ENCODE measurements at places on chromosomes 4 and X.

DNA sequence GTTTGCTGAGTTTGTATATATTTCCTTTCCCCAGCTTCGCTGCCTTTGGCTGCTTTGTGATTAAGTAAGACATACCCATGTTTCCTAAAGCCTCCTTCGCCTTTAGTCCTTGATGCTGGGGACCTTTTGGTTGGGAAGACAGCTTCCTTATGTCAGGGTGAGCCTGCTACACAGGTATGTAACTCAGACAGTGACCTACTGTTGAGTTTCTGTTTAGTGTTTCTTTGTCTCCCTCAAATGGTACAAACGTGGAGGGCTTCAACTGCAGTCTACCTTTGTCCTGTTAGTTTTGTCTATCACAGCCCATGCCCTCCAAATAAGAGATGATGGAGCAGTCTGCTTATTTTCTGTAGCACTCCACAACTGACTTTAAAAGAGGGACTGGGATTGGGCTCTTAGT is 59.5 kb downstream of the TET2 start:
- no peak overlapping the region for H3K4me3 ChIP-seq
- DNase-seq = no peak
- peaks cover 15% of the 10 kb centered on the region for H3K4me1 ChIP-seq
- H3K36me3 ChIP-seq = peaks cover 65% of the 10 kb centered on the region

GRCh38 chrX:34654696-34655490 is 2.2 kb downstream of the TMEM47 start:
- peaks cover 3% of the 10 kb centered on the region for H3K4me1 ChIP-seq
- peaks cover 60% of the 10 kb centered on the region for H3K27me3 ChIP-seq
- H3K36me3 ChIP-seq = no peaks in the 10 kb centered on the region
- H3K4me3 ChIP-seq = no peak overlapping the region
- DNase-seq = no peak

DNA sequence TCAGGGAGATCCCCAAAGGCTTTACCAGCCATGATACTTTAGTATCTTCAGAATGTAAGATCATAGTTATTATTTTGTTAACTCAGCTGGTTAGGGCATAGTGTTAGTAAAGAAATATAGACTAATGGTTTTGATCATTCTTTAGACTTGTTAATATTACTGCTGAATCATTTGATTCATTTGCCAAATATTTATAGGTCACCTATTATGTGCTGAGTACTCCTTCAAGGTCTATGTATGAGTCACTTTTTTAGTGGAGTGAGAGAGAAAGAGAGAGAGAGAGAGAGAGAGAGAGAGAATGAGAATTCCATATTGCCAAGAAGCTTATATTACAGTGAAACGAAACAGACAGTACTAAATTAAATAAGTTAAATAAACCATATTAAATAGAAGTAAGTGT is 110.3 kb downstream of the UBE2NL start:
- H3K4me3 ChIP-seq = no peak overlapping the region
- H3K36me3 ChIP-seq = no peaks in the 10 kb centered on the region
- peaks cover 2% of the 10 kb centered on the region for H3K27me3 ChIP-seq
- DNase-seq = no peak
- no peak overlapping the region for H3K27ac ChIP-seq

- DNase-seq = no peak
- no peaks in the 10 kb centered on the region for H3K27me3 ChIP-seq
- H3K4me3 ChIP-seq = no peak overlapping the region
- no peak overlapping the region for H3K27ac ChIP-seq
Measured at GRCh38 chr4:184376126-184376838, 98.1 kb downstream of the IRF2 start.

- peaks cover 18% of the 10 kb centered on the region for H3K36me3 ChIP-seq
- H3K4me3 ChIP-seq = peak overlapping the region; percentile 78
- peaks cover 39% of the 10 kb centered on the region for H3K4me1 ChIP-seq
Measured at GRCh38 chrX:46577221-46578005, 3.8 kb downstream of the CHST7 start.

DNA sequence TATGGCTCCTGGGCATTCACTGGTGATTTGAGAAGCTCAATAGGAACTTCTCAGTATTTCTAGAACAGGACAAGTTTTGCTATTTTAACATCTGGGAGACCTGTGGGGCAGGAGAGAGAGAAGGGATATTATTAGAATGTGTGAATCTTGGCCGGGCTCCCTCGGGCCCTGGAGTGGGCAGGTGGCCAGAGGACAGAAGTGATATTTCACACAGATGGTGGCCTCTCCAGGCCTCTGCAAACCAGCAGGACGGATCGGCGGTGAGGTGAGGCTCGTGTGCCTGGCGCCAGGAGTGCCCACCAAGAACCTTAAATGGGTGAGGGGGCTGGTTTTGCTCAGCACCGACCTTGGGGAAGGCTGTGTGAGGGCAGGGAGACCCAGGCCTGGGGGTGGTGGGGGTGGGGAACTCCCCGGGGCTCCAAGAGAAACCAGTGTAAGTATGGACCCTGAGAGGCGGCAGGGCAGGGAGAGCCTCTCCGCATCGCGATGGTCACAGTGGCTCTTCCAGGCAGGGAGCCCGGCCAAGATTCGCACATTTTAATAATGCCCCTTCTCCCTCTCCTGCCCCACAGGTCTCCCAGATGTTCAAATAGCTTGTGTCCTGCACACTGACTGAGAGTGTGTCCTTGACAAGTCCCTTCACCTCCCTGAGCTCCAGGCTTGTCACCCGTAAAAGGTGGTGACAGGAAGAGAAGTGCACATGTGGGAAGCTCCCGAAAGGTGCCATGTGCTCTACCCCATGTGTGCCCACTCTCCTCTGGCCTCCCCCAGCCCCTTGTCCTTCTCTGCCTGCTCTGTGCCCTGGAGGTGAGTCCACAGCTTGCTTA is 64.9 kb downstream of the SORCS2 start:
- no peaks in the 10 kb centered on the region for H3K4me1 ChIP-seq
- H3K27ac ChIP-seq = no peak overlapping the region
- peaks cover 12% of the 10 kb centered on the region for H3K27me3 ChIP-seq
- H3K4me3 ChIP-seq = no peak overlapping the region
- no peak for DNase-seq

- DNase-seq = no peak
- H3K4me1 ChIP-seq = no peaks in the 10 kb centered on the region
- H3K36me3 ChIP-seq = no peaks in the 10 kb centered on the region
- no peak overlapping the region for H3K4me3 ChIP-seq
- H3K27me3 ChIP-seq = peaks cover 18% of the 10 kb centered on the region
- no peak overlapping the region for H3K27ac ChIP-seq
Measured at GRCh38 chrX:20967725-20968124, 406.5 kb upstream of the CNKSR2 start.

GRCh38 chr4:118270492-118270891 is 82.3 kb downstream of the PRSS12 start:
- H3K4me1 ChIP-seq = peaks cover 2% of the 10 kb centered on the region
- H3K27ac ChIP-seq = no peak overlapping the region
- H3K4me3 ChIP-seq = no peak overlapping the region

GRCh38 chrX:20971250-20971649 is 403.0 kb upstream of the CNKSR2 start:
- H3K4me3 ChIP-seq = no peak overlapping the region
- no peaks in the 10 kb centered on the region for H3K4me1 ChIP-seq
- DNase-seq = no peak
- no peaks in the 10 kb centered on the region for H3K36me3 ChIP-seq

GRCh38 chr4:22932326-22932725 is 239.6 kb downstream of the GBA3 start:
- no peak overlapping the region for H3K27ac ChIP-seq
- DNase-seq = no peak
- no peaks in the 10 kb centered on the region for H3K4me1 ChIP-seq
- H3K4me3 ChIP-seq = no peak overlapping the region

DNA sequence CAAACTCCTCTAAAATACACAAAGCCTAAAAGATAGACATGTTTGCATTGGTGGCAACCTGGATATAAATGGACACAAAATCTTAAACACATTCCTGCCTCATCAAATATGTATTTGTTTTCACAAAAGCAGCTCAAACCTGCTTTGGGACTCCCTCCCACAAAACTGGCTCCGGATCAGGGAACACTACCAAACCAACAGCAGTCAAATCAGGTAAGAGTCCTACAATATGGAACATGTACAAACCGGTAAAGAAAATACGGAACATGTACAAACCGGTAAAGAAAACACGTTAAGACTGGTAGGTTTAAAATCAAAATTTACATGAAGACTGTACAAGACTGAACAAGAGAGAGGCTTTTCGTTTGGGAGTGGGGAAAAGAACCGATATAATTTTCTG is 4.3 kb downstream of the AMTN start:
- no peaks in the 10 kb centered on the region for H3K36me3 ChIP-seq
- H3K27ac ChIP-seq = no peak overlapping the region
- no peaks in the 10 kb centered on the region for H3K4me1 ChIP-seq
- DNase-seq = no peak

DNA sequence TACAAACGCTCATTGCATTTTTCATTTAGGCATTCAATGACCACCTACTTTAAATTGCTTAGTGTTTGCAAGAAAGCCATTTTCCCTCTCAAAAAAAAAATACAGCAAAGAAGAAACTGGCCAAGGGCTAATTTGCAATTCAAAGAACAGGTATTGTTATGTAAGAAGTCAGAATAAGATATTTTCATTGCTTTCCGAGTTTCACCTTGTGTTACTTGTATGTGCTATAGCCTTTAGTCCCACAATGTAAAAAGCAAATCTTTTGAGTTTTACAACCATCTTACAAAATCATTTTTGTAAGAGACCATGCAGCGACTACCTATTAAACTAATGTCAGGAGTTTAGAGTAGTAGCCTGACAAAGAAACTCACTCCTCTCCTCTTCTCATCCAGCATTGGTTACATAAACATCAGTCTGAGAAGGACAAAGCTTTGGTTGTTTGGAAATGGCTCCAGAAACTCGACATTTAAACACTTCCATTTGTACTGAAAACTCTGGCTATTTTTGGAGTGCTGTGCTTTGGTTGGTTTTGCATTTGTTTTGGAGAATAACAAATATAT is 15.3 kb downstream of the TENM3 start:
- no peak overlapping the region for H3K27ac ChIP-seq
- H3K4me1 ChIP-seq = no peaks in the 10 kb centered on the region
- no peaks in the 10 kb centered on the region for H3K27me3 ChIP-seq

DNA sequence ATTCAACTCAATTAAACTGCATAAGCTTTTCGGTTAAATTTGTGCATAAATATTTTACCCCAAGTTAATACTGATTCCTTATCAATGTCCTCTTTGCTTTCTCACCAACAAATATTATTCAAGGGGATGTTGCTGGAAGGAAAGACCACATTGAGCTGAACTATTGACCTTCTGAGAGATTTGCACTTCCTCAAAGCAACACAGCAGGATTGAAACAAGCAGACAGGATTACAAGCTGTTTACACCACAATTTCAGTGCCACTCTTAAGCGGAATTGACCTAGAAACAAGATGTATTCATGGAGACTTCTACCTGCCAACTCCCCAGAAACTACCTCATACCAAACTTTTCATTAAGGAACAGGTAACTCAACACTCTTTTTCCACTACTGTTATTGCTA is 96.5 kb upstream of the DUSP21 start:
- no peak for DNase-seq
- H3K4me1 ChIP-seq = peaks cover 2% of the 10 kb centered on the region
- no peaks in the 10 kb centered on the region for H3K36me3 ChIP-seq
- H3K4me3 ChIP-seq = no peak overlapping the region
- H3K27ac ChIP-seq = no peak overlapping the region

DNA sequence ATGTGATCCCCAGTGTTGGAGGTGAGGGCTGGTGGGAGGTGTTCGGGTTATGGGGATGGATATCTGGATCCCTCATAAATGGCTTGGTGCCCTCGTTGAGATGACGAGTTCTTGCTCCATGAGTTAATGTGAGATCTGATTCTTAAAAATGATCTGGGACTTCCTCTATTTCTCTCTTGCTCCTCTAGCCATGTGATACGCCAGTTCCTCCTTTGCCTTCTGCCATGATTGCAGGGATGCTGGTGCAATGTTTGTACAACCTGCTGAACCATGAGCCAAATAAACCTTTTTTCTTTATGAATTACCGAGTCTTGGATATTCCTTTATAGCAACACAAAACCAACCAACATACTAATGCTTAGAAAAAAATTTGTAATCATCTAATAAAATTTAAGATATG is 56.6 kb downstream of the STAP1 start:
- no peaks in the 10 kb centered on the region for H3K27me3 ChIP-seq
- H3K36me3 ChIP-seq = peaks cover 69% of the 10 kb centered on the region
- no peak overlapping the region for H3K27ac ChIP-seq
- no peak for DNase-seq

DNA sequence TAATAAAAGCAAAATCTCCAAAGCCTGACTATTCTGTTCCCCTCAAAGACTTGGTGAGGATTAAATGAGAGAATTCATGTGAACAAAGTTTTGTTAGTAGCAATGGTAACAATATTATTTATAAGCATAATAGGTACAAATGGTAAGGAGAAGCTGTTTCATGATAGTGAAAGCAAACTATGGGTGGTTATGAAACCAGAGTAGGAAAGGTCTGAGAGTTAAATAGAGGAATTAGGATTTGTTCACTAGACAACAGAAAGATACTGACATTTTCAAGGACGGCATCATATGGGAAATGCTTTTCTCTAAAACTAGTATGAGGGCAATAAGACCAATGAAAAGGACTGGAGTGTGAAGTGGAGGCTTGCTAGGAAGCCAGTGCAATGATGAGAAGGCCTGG is 128.6 kb upstream of the FTHL17 start:
- no peaks in the 10 kb centered on the region for H3K36me3 ChIP-seq
- no peak overlapping the region for H3K27ac ChIP-seq
- no peaks in the 10 kb centered on the region for H3K4me1 ChIP-seq
- no peak overlapping the region for H3K4me3 ChIP-seq
- no peak for DNase-seq
- peaks cover 17% of the 10 kb centered on the region for H3K27me3 ChIP-seq

- no peak overlapping the region for H3K27ac ChIP-seq
- H3K4me3 ChIP-seq = no peak overlapping the region
- DNase-seq = no peak
- H3K36me3 ChIP-seq = no peaks in the 10 kb centered on the region
Measured at GRCh38 chr4:188221090-188221489, 81.8 kb downstream of the TRIML1 start.

- H3K27ac ChIP-seq = no peak overlapping the region
- no peak overlapping the region for H3K4me3 ChIP-seq
- no peak for DNase-seq
- H3K4me1 ChIP-seq = peaks cover 5% of the 10 kb centered on the region
- no peaks in the 10 kb centered on the region for H3K36me3 ChIP-seq
Measured at GRCh38 chr4:105587841-105588240, 35.4 kb downstream of the ARHGEF38 start.

- no peak within 1 kb of the TSS for H3K4me3 ChIP-seq
- no peak within 1 kb of the TSS for H3K27ac ChIP-seq
- H3K4me1 ChIP-seq = peaks cover 6% of the 10 kb centered on the region
- no peaks in the 10 kb centered on the region for H3K36me3 ChIP-seq
- DNase-seq = no peak
- peaks cover 75% of the 10 kb centered on the region for H3K27me3 ChIP-seq
Measured at GRCh38 chr4:25030277-25031076, at the start of gene LGI2. LGI2 (minus strand) TSS chr4:25030946; CDS start chr4:25030693, 253 bp downstream.

All from activated T-cell treated with anti-CD3 and anti-CD28 coated beads, Interleukin-2, amount 50 U/mL, for 24 hours (primary cell).